ENCODE measurements at places on chromosomes 5 and 9.

DNA sequence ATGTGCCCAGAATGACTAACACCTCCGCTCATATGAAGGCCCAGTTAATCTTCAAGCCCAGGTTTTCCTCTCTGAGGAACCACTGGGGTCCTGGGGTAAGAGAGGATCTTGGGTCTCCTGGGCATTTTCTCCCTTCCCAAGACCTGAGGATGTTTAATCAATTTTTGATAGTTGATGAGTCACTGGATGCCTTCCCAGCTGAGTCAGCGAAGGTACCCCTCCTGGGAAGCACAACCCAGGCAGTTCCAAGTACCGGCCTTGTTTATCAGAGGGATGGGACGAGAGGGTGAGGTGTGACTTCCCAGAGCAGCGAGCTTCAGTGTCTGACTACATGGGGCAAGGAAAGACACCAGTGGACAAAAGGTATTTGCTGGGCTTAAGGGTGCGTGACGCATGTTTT lies 119.6 kb upstream of the IL12B start:
- no peak for DNase-seq

GRCh38 chr9:2872931-2873323 lies 29.0 kb upstream of the PUM3 start:
- DNase-seq, result no peak

- no peak for DNase-seq
Observed at GRCh38 chr5:69030358-69031062, 63.3 kb upstream of the SLC30A5 start.

GRCh38 chr5:168372356-168372946 lies 81.0 kb downstream of the WWC1 start:
- DNase-seq, result no peak

DNA sequence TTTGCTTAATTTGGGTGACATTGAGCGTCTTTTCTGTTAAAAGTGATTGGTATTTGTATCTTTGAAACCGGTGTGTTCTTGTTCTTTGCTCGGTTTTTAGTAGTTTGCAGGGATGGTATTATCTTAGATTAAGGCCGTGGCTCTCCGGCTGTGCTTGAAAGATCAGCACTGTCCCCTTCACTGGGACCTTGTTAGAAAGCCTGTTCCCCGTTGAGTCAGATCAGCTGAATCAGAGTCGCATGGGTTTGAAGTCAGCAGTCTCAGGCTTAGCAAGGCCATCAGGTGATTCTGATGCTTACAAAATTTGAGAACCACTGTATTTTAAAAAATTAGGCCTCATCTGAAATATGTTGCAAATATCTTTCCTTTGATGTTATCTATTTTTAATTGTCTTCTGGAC lies 5.0 kb downstream of the DIRAS2 start:
- no peak for DNase-seq

DNA sequence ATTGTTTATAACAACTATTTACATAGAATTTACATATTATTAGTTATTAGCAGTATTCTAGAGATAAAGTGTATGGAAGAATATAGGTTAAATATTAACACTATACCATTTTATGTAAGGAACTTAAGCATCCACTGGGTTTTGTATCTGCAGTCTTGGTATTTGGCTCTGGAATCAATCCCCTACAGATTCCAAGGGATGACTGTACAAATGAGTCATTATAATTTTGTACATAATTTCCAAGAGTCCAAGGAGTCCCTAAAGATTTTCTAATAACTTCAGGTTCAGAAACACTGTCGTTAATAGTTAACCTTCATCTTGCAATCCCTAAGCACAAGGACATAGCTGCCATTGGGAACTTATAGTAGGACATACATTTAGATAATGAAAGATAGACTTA lies 254.8 kb upstream of the PDE4D start:
- DNase-seq, result no peak

DNA sequence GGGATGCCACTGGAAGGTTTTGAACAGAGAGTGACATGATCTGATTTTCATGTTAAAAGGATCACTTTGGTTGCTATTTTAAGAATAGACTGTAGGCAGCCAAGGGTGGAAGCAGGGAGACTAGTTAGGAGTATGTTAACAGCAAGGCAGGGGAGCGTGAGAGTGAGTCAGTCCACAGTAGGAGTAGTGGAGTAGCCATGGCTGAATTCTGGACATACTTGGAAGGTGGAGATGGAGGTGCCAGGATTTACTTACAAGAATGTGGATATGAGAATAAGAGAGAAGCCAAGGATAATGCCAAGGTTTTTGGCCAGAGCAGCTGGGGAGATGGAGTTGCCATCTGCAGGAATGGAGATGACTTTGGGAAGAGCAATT lies 118.8 kb downstream of the GALNT10 start:
- no peak for DNase-seq

GRCh38 chr9:120730654-120731514 lies 16.6 kb upstream of the MEGF9 start:
- DNase-seq, result no peak

DNA sequence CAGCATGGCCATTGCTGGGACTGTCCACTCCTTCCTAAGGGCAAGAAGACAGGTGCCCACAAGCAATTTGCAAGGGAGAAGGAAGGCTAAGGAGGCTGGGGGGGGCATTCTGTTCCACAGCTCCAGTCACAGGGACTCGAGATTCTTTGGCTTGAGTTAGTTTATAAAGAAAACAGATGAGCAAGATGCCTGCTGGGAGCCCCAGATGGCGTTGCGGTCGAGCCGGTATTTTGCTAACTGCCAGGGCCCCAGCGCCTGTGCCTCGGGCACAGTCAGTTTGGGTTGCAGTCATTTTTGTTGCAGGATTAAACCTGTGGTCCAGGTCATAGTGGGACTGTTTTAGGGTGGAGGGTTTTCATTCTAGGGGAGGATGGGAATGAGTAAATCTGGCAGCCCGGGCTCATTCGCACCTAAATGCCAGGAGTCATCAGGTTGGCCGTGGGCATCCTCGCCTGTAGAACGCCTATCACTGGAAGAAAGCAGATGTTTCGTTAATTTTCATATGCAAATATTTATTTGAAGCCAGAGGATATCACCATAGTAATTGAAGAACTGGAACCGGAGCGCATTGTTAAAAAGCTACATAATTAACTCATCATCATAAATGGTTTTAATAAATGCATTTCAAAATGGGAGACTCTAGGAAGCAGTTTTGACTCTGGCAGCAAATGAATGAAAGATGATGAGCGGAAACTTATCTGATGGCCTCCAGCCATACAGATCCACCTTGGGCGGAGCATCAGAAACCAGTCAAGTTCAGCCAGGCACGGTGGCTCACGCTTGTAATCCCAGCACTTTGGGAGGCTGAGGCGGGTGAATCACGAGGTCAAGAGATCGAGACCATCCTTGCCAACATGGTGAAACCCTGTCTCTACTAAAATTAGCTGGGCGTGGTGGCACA lies 87.1 kb upstream of the FCN2 start:
- no peak for DNase-seq

DNA sequence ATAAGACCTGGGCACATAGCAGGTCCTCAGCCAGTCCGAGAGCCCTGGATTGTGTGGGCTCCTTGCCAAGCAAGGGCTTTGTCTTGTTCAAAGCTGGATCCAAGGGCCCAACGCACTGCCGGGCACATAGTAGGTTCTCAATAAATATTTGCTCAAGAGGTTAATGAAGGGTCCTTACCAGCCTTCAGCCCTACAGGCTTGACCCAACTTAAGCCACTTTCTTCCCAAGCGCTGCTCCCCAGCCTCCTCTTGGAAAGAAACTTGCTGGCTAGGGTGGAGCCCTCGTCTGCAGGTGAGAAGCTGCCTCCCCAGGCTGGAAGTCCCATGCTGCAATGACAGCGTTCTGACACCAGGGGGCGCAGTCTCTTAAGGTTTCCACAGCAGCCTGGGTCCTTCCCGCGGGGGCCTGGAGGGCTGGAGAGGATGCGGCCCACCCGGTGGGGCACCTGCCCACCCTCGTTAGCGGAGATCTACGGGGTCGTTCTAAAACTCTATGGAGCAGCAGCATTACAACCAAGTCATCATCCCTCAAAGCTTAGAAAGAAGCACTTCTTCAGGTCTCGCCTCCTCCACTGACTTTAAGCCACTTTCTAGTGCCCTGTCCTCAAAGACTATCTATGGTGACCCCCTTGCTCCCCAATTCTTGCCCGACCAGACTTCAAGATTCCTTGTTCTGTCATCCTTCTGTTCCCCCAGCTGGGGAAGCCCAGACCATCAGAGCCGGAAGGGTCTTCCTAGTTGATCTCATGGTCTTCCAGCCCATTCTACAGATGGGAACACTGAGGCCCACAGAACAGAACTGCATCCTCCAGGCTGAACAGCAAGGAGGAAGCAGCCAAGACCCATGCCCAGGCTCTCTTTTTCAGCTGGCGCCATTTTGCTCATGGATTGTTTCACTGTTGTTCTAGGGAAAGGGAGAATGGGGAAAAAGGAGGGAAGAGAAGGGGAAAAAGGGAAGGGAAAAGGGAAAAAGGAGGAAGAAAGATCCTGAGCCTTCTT lies 115.4 kb downstream of the LHX2 start:
- DNase-seq, result peak; percentile 92

DNA sequence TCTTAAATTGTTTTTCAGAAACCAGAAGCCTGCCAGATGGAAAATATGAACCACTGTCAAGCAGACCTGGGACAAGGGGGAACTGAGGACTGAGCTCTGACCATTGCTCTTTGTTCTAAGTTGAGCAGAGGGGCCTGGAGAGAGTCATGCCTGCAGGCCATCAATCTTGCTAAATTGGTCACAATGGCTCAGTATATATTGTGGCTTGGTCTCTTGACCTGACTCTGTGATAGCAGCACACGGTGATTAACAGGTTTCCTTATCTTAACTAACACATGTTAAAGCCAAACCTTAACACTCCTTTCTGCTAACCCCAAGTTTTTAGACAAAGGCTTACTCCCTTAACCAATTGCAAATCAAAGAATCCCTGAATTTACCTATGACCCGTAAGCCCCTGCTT lies 1281.2 kb upstream of the NUDT12 start:
- no peak for DNase-seq

GRCh38 chr9:105901514-105902109 lies 207.3 kb downstream of the TMEM38B start:
- no peak for DNase-seq

- DNase-seq, result no peak
Observed at GRCh38 chr9:136206602-136207275, 1.8 kb upstream of the LHX3 start.

DNA sequence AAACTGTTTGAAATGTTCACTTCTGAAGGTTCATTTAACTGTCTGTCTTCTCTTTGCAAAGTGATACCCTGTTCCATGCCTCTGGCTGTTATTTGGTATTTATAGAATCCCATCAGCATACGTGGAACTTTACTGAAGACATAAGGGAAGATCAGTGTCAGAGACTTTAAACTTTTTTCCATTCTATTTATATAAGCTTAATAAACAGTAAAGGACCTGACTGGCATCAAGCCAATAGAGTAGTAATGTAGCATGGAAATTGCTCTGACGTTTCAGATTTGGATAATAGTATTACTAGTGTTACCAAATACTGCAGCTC lies 94.9 kb upstream of the MINAR2 start:
- DNase-seq, result no peak

DNA sequence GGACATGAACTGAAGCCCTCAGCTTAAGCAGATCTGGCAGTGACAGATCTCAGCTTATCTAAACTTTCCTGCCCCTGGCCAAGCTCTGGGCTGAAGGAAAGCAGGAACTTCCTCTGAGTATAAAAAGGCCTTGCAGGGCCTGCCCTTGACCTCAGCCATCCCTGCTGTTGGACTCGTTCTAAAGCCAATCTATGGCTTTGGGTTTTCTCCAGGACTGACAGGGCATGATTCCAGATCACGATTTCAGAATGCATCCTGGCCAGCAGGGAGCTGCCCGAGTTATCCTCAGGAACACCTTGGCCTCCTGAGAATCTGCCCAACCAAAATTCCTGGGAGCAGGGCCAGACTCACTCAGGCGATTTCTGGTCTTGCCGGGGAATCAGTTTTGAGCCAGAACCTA lies 502.7 kb downstream of the TLE4 start:
- DNase-seq, result no peak

DNA sequence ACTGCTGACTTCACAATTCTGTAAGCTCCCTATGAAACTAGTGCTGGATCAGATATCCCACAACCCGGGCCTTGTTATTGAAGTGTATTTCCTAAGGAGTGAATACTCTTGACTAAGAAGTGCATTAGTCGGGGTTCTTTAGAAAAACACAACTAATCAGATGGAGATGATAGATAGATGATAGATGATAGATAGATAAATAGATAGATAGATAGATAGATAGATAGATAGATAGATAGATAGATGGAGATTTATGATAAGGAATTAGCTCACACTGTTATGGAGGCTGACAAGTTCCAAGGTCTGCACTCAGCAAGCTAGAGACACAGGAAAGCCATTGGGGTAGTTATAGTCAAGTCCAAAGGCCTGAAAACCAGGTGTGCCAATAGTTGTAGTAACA lies 214.6 kb upstream of the COX7C start:
- no peak for DNase-seq

DNA sequence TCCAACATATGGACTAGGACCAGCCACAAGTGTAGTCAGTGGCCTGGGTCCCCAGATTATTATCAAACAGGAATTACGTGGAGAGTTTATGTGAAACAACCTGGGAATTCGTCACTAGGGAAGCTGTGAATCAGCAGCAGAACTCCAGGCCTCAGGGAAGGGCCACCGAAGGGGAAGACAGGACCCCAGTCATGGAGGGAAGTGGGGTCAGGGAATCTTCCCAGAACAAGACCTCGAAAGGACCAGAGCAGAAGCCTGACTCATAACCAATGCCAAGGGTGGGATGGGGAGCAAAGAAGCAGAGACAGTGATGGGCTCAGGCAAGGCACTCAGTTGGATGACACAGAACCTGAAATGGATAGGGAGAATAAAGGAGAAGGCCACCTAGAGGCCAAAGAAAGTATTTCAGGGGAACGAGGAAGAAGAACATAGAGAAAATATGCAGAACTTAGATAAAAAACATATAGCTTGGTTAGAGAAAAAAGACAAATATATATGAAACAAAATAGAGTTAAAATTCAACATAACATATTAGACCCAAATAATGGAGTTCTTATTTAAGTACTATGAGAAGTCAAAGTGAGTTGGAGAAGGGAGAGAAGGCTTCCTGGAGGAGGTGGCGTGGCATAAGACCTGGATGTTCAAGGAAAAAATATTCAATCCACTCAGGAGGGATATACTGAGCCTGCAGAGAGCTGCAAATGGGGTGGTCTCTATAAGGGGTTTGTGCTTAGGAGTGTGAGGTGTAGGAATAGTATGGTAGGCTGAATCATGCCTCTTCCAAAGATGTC lies 66.7 kb upstream of the CAST start:
- DNase-seq, result no peak

GRCh38 chr5:149434162-149435014 lies 55.3 kb upstream of the IL17B start:
- peak; percentile 77 for DNase-seq

DNA sequence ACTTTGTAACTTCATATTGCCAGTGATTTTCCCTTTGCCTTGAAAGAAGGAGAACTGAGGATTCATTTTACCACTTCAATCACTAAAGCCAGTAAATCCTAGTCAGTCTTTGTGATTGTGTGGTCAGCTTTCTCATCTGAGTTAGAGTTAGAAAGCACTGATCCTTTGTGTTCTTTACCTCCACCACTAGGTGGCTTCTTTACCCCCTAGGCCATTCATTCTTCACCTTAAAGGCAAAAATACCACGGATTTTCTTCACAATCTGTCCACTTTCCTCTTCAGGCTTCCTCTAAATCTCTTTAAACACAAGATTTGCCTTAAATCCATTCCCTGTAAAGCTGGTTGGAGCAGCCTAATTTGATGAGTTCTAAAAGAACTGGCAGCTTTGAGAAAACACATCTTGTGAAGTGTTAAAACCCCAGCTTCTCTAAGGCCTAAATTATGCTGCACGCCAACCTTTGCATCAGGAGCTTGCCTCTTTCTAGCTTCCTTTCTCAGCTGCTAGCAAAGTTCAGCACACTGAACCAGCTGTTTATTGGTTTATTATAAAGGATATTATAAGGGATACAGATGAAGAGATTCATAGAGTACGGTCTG lies 20.4 kb downstream of the BDP1 start:
- no peak for DNase-seq
